ENCODE measurements at places on chromosomes 7 and 10.

DNA sequence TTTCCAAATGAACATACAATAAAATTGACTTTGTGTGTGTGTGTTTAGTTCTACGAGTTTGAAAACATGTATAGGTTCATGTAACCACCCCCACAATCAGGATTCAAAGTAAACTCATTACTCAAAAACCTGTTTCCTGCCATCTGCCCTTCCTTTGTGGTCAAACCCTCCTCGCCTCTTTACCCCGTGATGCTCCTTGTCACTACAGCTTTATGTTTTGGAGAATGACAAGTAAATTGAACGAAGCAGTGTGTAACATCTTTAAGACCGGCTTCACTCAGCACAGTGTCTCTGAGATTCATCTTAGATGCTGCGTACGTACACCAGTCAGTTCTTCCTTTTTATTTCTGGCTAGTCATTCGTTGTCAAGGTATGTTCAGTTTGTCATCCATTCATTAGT, 54.6 kb upstream of the MKI67 start:
- DNase-seq, result no peak

DNA sequence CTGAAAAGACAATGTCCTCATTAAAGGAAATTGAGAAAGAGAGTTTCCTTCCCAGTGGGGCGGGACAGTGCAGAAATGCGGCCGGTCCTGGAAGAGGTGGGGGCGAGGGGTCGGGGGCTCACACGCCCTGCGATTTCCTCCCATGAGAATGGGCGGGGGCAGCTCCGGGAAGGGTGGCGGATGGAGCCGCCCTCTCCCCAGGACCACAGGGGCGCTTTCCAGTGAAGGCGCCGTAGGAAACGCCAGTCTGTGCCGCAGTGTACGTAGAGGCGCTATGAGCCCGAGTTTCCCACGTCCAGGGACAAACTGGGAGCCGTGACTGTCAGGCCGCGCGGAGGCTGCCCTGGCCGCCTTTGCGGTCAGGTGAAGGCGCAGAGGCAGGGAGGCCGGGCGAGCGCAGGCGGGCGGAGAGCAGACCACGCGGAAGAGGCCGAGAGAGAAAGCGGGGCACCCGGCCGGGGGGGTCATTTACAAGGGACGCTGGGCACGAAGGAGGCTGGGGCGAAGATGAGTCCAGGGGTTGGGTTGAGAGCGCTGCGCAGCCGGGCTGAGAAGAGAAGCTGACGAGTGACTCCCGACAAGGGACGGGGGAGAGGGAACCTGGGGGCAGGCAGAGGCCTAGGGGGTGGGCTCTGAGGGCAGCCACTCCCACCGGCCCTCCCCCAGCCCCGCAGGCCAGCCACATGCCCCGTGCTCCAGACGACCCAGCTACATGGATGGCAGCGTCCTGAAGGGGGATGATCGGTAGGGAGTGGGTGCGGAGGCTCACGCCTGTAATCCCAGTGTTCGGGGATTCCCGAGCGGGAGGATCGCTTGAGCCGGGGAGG, 45.0 kb downstream of the ALOX5 start:
- DNase-seq, result no peak

- no peak for DNase-seq
Measured at GRCh38 chr7:28862595-28863272, 95.4 kb downstream of the TRIL start.

DNA sequence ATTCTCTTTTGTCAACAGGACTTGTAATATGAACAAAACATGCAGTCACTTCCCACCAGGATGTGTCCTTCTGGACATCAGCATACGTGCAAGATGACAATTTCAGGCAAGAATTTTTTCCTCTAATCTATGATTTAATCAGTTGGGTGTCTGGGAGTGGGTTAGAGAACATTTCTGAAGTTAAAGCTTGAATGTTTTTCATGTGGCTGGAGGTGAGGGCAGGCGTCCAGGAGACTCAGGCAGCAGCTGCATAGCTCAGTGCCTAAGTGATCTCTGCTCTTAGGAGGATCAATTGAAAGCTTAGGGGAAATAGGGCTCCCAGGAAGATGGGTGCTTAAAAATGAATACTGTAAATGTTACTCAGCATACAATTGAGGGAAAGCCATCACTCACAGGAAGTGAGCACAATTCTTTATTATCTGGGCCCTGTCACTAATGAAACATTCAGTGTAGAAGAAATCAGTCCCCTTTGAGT, 457.6 kb upstream of the KLF6 start:
- no peak for DNase-seq

DNA sequence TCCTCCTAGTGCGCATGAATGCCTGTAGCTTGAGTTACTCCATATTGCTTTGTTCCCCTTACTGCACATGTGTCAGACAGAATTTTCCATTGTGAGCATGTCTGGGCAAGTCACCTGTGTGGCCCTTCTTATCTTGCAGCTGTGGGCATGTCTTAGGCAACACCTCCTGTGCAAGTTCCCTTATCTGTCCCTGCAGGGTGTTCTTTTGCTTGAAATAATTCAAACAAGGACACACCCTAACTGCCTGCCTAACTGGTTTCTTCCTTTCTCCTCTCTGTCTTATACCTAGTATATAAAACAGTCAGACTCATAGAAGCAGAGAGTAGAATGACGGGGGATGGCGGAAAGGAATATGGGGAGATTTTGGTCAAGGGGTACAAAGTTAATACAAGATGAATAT, 421.1 kb upstream of the SORCS1 start:
- DNase-seq, result no peak

GRCh38 chr7:84149573-84149972, 45.0 kb downstream of the SEMA3A start:
- DNase-seq, result no peak

- no peak for DNase-seq
Measured at GRCh38 chr10:494556-494955, 194.9 kb downstream of the DIP2C start.

DNA sequence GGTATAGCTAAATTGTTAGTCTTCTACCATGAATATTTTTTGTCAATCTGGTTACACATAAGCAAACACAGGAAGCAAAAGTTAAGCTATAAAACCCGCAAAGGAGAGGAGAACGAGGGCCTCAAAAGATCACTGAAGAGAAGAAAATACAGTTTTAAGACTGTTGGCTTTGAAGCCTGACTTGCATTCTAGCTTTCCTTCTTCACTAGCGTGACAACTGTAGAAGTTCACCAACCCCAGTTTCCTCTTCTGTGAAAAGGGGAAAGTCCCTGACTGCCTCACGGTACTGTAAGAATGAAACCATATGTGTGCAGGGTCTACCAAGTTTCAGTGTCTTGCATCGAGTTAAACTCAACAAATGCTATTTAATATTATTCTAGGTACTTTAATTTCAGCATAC, 7.5 kb upstream of the LRRN3 start:
- no peak for DNase-seq

GRCh38 chr7:16918288-16918895, 36.6 kb upstream of the AGR3 start:
- DNase-seq, result no peak

GRCh38 chr7:4798706-4799235, 23.3 kb downstream of the AP5Z1 start:
- DNase-seq, result no peak

DNA sequence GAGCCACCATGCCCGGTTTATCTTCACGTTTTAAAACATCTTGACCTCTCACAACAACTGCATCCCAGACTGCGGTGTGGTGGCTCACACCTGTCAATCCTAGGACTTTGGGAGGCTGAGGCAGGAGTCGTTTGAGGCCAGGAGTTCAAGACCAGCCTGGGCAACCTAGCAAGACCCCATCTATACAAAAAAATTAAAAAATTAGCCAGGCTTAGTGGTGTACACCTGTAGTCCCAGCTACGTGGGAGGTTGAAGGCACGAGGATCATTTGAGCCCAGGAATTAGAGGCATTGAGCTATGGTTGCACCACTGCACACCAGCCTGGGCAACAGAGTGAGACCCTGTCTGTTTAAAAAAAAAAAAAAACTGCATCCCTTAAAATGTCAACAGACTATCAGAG, 20.2 kb downstream of the TNRC18 start:
- no peak for DNase-seq

- DNase-seq, result no peak
Measured at GRCh38 chr7:87154166-87154565, 1.9 kb downstream of the DMTF1 start.

- no peak for DNase-seq
Measured at GRCh38 chr7:13945670-13946069, 43.8 kb downstream of the ETV1 start.

DNA sequence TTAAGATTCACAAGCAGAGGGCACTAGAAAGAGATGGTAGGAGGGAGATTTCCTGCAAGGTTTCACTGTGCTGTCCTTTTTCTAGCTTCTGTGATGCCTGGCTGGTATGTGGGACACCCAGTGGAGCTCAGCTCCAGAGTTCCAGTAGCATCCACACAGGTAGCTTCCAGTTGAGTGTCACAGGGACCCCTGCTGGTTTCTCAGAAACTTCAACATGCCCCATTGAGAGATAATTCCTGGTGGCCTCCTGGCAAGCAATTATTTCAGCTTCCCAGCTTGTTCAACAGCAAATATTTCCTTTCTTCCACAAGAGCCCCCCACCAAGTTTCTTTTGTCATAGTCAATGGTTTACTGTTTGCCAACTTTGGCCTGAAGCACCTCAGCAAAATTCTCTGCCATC, 858.7 kb downstream of the REEP3 start:
- no peak for DNase-seq

- DNase-seq, result no peak
Measured at GRCh38 chr10:132648072-132648850, 110.7 kb downstream of the INPP5A start.

- no peak for DNase-seq
Measured at GRCh38 chr10:123380491-123381085, 226.4 kb downstream of the BUB3 start.

- no peak for DNase-seq
Measured at GRCh38 chr7:102024005-102024768, 206.8 kb downstream of the CUX1 start.

- DNase-seq, result no peak
Measured at GRCh38 chr7:12893292-12893691, 205.9 kb downstream of the ARL4A start.

- DNase-seq, result no peak
Measured at GRCh38 chr7:147578196-147578595, 1012.4 kb upstream of the C7orf33 start.

DNA sequence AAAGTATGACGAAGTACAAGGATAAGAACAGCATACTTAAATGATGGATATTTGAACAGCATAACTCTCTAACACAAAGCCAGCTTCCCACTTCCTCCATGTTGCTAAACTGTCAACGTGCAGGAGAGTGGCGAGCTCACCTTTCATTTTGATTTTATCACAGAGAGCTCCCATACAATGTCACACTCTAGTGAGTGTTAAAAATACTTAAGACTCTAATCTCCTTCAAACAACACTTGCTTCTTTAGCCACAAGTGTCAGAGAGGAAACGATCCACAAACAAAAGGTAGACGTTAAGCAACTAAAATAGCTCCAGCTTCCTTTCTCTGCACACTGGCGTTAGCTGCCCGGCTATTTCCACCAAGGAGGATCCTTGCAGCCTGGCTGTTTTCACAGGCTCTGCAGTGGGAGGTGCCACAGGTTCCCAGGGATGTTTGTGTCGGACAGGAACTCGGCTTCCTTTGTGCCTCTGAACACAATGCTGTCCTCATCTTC, 194.6 kb downstream of the COBL start:
- peak; percentile 72 for DNase-seq

DNA sequence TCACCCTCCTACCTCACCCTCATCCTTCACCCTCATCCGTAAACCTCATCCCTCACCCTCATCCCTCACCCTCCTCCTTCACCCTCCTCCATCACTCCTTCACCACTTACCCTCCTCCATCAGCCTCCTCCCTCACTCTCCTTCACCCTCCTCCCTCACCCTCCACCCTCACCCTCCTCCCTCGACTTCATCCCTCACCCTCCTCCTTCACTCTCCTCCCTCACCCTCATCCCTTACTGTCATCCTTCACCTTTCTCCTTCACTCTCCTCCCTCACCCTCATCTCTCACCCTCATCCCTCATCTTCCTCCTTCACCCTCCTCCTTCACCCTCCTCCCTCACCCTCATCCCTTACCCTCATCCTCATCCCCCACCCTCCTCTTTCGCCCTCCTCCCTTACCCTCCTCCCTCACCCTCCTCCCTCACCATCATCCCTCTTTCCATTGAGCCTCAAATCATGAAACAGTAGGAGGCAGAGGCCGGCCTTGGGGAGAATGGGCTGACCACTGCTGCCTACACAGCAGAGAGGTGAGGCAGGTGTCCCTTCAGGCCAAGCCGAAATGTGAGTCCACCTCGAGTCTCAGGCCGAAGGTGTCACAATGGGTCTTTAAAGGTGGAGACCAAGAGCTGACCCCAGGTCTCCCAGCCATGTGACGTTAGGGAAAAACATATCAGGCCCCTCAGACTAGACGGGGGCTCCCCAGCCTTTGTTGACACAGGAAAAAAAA, 53.0 kb downstream of the PDGFA start:
- no peak for DNase-seq

DNA sequence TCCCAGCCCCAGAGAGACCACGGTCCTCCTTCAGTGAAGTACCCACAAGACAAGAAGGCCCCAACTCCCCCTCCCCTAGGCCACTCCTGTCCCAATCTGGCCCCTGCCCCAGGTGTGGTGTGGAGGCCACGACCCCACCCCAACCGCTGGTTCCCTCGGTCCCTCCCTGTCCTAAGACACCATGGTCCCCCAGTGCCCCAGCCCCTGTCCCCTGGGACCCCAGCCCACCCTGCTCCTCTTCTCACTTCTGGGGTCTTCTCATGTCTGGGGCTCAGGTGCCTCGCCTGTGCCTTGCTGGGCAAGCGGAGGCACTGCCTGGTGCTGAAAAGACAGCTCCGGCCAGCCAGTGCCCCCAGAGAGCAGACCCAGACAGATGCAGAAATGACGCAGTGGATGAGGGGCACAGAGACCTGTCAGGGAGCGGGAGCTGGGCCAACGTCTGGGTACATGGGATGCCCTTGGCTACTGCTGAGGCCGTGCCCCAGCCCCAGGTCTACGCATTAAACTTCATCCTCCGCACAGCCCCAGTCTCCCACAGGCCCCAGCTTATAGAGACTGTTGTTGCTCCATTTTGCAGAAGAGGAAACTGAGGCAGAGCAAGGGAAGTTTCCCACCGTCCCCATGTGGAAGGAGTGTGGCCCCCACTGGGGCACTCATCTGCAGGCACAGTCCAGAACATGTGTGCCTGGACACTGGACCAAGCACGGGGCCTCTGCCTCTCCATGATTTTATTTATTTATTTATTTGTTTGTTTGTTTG, 14.8 kb downstream of the GRIFIN start:
- DNase-seq, result no peak

GRCh38 chr10:51707821-51708424, 8.5 kb upstream of the CSTF2T start:
- no peak for DNase-seq

GRCh38 chr10:15263657-15264323, 95.3 kb upstream of the NMT2 start:
- DNase-seq, result no peak

- DNase-seq, result no peak
Measured at GRCh38 chr10:69901628-69902505, 100.2 kb downstream of the COL13A1 start.

DNA sequence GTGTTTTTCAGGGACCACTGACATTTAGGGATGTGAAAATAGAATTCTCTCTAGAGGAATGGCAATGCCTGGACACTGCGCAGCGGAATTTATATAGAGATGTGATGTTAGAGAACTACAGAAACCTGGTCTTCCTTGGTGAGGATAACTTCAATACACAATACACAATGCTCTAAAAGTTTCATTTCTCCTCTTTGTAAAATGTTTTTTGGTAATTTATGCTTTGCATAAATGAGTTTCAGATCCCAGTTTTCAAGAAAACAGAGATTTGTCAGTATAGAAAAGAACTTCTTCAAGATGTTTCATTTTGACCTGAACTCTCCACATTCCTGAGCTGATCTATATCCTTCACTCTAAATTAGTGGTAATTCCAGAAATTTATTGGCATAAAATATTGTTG, 14.2 kb downstream of the ZNF92 start:
- no peak for DNase-seq

- peak; percentile 23 for DNase-seq
Measured at GRCh38 chr7:88104732-88105131, 115.1 kb downstream of the SRI start.

Data from glomerular endothelial cell (primary cell).